ENCODE measurements at places on chromosomes 12 and 14.
A peak's percentile ranks its signal among the peaks of the same experiment; 100 is the strongest.

GRCh38 chr12:93886533-93887511 lies 209.6 kb downstream of the CRADD start:
- DNase-seq, result peak; percentile 91

DNA sequence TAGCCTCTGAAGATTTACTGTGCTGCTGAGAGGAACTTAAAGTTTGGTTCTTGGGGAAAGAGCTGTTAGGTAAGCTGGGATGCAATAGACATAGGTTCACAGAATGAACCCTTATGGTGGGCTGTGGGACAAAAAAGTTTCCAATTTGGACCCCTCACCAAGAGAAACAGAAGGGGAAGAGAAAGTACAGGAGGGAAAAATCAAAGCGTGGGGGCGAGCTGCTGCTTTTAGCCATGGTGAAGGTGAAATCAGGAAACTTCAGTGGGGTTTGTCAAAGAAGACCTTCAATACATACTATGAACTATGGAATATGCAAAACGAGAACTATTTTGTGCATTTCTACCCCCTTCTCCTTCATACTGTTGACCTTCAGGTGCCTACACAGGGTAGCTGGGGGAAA lies 10.6 kb upstream of the NINJ2 start:
- DNase-seq, result no peak

- no peak for DNase-seq
These were observed 47.0 kb upstream of the ERGIC2 start for GRCh38 chr12:29427964-29428363.

GRCh38 chr12:116241157-116241759 lies 36.2 kb downstream of the MED13L start:
- DNase-seq, result no peak

- DNase-seq, result peak; percentile 90
These were observed 23.5 kb upstream of the PTPRB start for GRCh38 chr12:70660620-70661219.
